ENCODE measurements at places on chromosomes 6 and 20.

DNA sequence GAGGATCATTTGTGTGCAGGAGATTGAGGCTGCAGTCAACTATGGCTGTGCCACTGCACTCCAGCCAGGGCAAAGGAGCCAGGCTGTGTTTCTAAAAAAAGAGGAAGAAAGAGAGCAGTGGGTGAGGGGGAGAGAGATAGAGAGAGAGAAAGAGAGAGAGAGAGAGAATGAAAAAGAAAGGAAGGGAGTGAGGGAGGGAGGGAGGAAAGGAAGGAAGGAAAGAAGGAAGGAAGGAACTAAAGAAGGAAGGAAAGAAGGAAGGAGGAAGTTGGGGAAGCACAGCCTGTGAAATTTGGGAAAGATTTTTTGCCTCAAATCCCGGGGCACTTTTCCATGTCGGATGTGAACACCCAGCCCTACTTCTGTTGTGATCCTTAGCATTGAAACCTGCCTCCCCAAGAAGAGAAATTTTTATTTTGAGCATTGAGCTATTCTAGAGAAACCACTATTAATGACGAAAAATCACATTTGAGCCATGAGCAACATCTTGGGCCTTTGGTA, 57.8 kb downstream of the FOXA2 start:
- H3K27ac ChIP-seq: no peak overlapping the region
- DNase-seq: no peak
- no peaks in the 10 kb centered on the region for H3K4me1 ChIP-seq

DNA sequence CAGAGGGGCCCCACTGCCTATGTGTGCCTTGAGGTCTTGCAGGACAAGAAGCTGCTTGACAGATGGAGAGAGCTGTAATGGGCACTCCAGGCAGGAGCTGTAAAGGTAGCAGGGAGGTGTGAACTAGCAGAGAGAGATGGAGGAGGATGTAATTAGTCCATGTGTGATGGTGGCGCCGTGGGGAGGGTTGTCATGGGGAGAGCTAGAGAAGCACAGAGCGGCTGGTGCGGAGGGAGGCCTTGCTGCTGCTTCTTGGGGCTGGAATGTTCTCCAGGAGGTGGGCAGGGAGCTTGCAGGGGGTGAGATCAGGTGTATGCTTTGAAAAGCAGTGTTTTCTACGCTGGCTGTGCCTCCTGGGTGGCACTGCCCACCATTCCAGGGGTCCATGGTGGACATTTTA, 32.1 kb downstream of the APCDD1L start:
- no peak overlapping the region for H3K27ac ChIP-seq
- H3K4me1 ChIP-seq: peaks cover 10% of the 10 kb centered on the region
- DNase-seq: no peak
- no peaks in the 10 kb centered on the region for H3K27me3 ChIP-seq
- no peak overlapping the region for H3K4me3 ChIP-seq

GRCh38 chr20:7410150-7410549, 530.1 kb downstream of the HAO1 start:
- no peaks in the 10 kb centered on the region for H3K36me3 ChIP-seq
- H3K4me1 ChIP-seq: no peaks in the 10 kb centered on the region
- no peak overlapping the region for H3K4me3 ChIP-seq
- no peaks in the 10 kb centered on the region for H3K27me3 ChIP-seq

GRCh38 chr20:57522380-57523140, 2.4 kb downstream of the CTCFL start:
- H3K27me3 ChIP-seq: no peaks in the 10 kb centered on the region
- H3K36me3 ChIP-seq: no peaks in the 10 kb centered on the region
- peaks cover 19% of the 10 kb centered on the region for H3K4me1 ChIP-seq
- no peak overlapping the region for H3K4me3 ChIP-seq
- no peak for DNase-seq
- H3K27ac ChIP-seq: no peak overlapping the region

- no peaks in the 10 kb centered on the region for H3K4me1 ChIP-seq
- H3K27ac ChIP-seq: no peak overlapping the region
- no peak overlapping the region for H3K4me3 ChIP-seq
- peaks cover 7% of the 10 kb centered on the region for H3K27me3 ChIP-seq
Observed at GRCh38 chr6:167676000-167676665, 150.6 kb upstream of the AFDN start.

- peaks cover 2% of the 10 kb centered on the region for H3K4me1 ChIP-seq
- DNase-seq: no peak
- H3K27ac ChIP-seq: no peak overlapping the region
- H3K27me3 ChIP-seq: no peaks in the 10 kb centered on the region
Observed at GRCh38 chr6:110859335-110859792, 15.2 kb upstream of the AMD1 start.

- H3K4me1 ChIP-seq: peaks cover 6% of the 10 kb centered on the region
- no peak overlapping the region for H3K4me3 ChIP-seq
- H3K27me3 ChIP-seq: no peaks in the 10 kb centered on the region
- H3K27ac ChIP-seq: no peak overlapping the region
- DNase-seq: no peak
Observed at GRCh38 chr6:30160008-30160784, 815 bp downstream of the TRIM10 start.

GRCh38 chr6:125940247-125941041, 16.1 kb upstream of the HINT3 start:
- H3K27ac ChIP-seq: peak overlapping the region; percentile 87
- peaks cover 58% of the 10 kb centered on the region for H3K4me1 ChIP-seq
- H3K27me3 ChIP-seq: no peaks in the 10 kb centered on the region
- H3K4me3 ChIP-seq: no peak overlapping the region

DNA sequence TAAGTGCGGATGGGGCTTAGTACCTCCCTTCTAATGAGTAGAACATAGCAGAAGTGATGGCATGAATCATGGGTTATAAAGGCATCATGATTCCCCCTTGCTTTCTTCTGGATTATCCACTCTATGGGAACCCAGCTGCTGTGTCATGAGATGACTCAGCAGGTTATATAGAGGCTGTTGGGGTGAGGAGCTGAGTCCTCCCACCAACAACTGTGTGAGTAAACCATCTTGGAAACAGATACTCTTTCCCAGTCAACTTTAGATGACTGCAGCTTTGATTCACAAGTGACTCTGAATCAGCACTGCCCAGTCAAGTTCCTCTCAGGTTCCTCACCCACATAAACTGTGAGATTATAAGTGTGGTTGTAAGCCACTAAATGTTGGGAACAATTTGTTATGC, 46.3 kb downstream of the FAM83B start:
- H3K36me3 ChIP-seq: no peaks in the 10 kb centered on the region
- peak overlapping the region; percentile 26 for H3K27ac ChIP-seq
- DNase-seq: no peak
- H3K4me3 ChIP-seq: no peak overlapping the region

DNA sequence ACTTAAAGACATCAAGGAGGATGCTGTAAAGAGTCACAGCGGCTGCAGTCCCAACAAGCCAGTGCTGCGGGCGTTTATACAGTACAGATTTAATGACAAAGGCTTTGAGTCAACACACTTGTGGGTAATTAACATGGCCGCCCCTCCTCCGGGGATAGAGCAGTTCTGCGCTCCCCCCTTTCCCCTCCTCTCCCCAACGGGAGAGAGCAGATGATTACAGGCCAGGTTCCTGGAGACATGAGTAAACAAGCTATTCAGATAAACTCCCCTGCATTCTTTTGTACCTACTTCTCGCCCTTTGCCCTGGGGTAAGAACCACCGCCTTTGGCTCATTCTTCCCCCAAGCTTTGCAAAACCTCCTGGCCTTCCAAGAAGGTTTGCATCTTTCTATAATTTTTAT, 23.6 kb upstream of the FABP7 start:
- H3K4me1 ChIP-seq: no peaks in the 10 kb centered on the region
- no peak overlapping the region for H3K27ac ChIP-seq
- DNase-seq: no peak
- H3K27me3 ChIP-seq: no peaks in the 10 kb centered on the region

DNA sequence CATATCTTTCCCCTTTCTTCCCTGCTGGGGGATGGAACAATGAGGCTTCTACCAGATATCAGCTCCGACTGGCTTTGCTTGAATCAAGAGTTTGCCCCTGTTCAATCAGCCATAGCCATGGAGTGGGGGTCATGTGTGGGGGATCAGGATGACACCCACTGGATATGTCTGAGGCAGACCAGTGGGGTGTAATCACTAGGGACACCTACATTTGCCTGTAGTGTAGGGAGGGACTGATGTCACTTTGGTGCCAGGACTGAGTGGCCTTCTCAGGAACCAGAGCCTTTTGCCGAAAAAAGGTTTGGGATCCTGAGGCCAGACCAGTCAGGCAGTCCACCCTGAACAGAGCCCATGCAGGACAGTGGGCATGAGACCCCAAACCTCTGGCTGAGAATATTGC, 1.0 kb downstream of the ITPA start:
- no peak for DNase-seq
- H3K4me1 ChIP-seq: peaks cover 29% of the 10 kb centered on the region
- peaks cover 14% of the 10 kb centered on the region for H3K36me3 ChIP-seq

DNA sequence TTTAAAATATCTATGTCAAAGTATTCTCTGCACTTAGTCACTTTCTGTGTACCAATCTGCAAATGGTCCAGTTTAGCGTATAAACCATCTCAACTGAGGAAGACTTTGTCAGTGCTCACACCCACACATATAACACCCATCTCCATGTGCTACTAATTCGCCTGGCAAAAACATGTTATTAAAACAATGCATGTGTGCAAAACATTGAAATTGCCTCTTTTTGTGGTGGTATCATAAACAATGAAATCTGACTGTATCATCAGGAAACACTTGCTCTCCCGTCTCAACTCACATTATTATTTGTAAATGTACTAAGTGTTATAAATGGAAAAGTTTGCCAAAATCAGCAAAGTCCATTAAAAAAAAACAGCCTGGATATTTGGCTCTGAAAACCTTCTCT, 105.9 kb upstream of the FOXC1 start:
- H3K4me1 ChIP-seq: no peaks in the 10 kb centered on the region
- H3K27me3 ChIP-seq: peaks cover 10% of the 10 kb centered on the region
- H3K27ac ChIP-seq: no peak overlapping the region
- DNase-seq: no peak

DNA sequence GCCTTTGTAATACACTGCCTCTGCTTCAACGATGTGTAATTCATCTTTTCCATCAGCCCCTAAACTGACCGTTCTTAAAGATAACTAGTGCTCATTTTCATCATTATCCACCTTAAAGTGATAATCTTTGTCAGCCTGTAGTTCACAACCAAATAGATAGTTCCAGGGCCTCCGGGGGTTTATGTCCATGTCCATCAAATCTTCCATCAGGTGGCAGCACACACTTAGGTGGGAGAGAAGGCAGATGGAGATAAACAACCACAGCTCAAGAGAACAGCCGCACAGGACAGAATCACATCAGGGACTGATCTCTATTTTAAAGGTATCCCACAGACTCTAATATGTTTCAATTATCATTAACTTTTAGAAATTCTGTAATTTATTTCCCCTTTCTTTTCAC, 90.9 kb downstream of the LMBRD1 start:
- H3K36me3 ChIP-seq: peaks cover 41% of the 10 kb centered on the region
- no peak overlapping the region for H3K4me3 ChIP-seq
- no peaks in the 10 kb centered on the region for H3K4me1 ChIP-seq
- no peaks in the 10 kb centered on the region for H3K27me3 ChIP-seq

- H3K27ac ChIP-seq: no peak overlapping the region
- no peaks in the 10 kb centered on the region for H3K4me1 ChIP-seq
- H3K4me3 ChIP-seq: no peak overlapping the region
- no peak for DNase-seq
- no peaks in the 10 kb centered on the region for H3K36me3 ChIP-seq
Observed at GRCh38 chr6:158387036-158387435, 74.8 kb downstream of the TULP4 start.

- no peaks in the 10 kb centered on the region for H3K36me3 ChIP-seq
- DNase-seq: no peak
- peaks cover 28% of the 10 kb centered on the region for H3K4me1 ChIP-seq
- no peak overlapping the region for H3K4me3 ChIP-seq
- H3K27ac ChIP-seq: peak overlapping the region; percentile 95
Observed at GRCh38 chr20:53914091-53914780, 156.2 kb downstream of the BCAS1 start.

DNA sequence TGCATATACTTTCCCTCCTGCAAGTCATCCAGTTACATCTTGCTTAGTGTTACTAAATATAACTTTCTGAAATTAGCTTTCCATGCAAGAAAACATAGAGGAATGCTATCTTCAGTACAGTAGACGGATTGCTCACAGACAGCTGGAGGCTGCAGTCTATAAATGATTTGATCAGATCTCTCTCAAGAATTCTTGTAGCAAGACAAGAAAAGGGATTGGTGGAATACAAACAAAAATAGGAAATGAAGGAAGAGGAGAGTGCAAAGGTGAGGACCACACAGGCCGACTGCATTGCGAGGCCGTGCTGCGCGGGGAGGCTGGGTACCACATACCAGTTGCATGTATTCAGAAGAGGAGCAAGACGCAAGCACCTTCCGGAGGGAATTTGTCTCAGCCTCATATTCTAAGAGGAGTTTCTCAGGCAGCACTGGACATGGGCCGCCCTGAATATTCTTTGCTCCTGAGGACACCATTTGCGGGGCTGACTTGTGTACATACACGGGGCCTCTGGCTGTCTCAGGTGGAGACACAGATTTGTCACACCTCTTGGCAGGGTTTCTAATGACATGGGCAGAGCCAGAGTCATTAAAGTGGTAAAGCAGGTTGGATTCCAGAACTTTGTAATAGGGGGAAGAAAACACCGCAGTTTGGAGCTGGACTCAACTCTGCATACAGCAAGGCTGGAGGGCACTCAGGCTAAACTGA, 22.7 kb upstream of the KIF25 start:
- H3K36me3 ChIP-seq: peaks cover 26% of the 10 kb centered on the region
- H3K27ac ChIP-seq: no peak overlapping the region
- DNase-seq: no peak
- peaks cover 9% of the 10 kb centered on the region for H3K4me1 ChIP-seq

- H3K4me3 ChIP-seq: no peak overlapping the region
- no peak for DNase-seq
- H3K36me3 ChIP-seq: no peaks in the 10 kb centered on the region
- no peaks in the 10 kb centered on the region for H3K27me3 ChIP-seq
- no peaks in the 10 kb centered on the region for H3K4me1 ChIP-seq
- H3K27ac ChIP-seq: no peak overlapping the region
Observed at GRCh38 chr6:152846825-152847224, 96.2 kb downstream of the VIP start.

GRCh38 chr20:52577696-52578095, 386.1 kb upstream of the ZFP64 start:
- no peak overlapping the region for H3K27ac ChIP-seq
- H3K36me3 ChIP-seq: no peaks in the 10 kb centered on the region
- no peaks in the 10 kb centered on the region for H3K4me1 ChIP-seq

DNA sequence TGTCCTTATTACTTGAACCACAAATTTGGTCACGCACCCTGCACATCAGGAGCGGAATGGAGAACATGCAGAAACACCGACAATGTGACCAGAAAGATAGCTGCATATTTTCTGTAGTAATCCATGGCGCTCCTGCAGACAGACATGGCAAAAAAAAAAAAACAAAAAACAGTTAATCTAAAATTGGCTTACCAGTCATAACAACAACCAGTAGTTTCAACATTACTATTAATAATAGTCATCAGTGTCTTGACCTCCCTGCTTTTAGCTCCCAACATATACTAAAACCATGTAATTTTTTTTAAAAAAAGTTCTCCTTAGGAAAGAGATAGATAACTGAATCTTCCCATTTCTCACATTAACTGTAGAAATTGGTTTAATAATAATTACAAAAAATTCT, 6.8 kb downstream of the CGA start:
- H3K4me1 ChIP-seq: no peaks in the 10 kb centered on the region
- no peak for DNase-seq

Data from esophagus squamous epithelium (tissue), 5 donors.